ENCODE measurements at places on chromosomes 12 and 14.
A peak's percentile ranks its signal among the peaks of the same experiment; 100 is the strongest.

GRCh38 chr12:60830381-60830780 lies 1234.6 kb downstream of the SLC16A7 start:
- DNase-seq = no peak

DNA sequence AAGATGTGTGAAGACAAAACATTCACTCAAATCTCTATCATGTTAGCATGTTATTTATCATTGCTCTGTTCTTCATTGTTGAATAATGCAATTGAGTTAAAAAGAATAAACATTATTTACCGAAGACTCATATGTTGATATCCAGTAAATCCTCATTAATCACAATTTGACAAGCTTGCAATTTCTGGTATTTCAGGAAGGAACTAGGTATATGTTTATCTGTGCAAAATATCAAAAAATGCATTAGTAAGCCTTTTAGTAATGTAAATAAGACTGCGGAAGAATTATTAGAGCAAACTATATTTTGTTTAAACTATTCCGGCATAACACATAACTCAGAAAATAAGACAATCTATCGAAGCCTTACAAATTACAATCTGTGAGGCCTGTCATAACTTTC lies 222.7 kb upstream of the NOVA1 start:
- DNase-seq = no peak

DNA sequence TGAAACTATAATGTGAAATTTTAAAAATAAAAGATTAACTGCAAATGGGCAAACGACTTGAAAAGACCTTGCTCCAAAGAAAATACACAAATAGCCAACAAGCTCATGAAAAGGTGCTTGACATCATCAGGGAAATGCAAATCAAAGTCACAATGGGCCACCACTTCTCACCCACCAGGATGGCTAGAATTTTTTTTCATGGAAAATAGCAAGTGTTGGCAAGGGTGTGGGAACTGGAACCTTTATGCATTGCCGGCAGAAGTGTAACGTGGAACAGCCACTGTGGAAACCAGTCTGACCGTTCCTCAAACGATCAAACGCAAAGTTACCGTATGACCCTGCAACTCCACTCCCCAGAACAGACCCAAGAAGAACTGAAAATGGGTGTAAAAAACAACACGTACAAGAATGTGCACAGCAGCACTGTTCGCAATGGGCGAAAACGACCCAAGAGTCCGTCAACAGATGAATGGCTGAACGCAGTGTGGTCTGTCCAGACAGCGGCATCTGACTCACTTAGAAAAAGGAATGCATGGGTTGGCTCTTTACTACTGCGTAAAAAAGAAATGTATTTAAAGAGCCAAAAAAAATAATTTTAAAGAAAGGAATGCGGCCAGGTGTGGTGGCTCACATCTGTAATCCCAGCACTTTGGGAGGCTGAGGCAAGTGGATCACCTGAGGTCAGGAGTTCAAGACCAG lies 40.2 kb downstream of the SCARB1 start:
- no peak for DNase-seq

DNA sequence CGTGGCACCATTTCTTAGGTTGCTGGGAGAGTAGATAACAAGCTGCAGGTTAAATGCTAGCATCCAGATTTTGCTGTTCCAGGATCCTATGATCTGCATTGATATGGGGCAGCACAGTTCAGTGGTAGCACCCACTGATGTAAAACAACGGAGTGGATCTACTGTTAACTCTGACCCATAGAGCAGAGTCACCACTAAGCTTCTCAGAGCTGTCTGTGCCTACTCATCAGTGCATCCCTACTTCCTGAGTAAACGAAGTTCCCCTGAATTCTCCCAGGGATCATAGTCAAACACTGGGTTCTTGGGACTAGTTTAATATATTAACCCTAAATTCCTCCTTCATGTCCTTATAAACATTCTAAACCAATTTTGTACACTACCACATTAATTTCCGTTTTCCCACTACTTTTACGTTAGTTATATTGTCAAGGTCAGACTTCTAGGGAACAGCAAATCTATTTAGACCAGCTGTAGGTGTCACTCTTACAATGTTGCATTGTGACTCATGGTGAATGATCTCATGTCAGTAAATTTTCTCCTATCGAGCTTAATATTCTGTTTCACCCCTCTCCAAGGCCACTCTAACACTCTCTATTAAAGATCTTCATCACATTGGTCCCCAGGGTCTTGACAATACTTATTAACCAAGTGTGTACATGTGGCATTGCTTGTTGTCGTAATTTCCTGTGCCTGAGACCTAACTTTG lies 10.3 kb downstream of the RERGL start:
- no peak for DNase-seq

DNA sequence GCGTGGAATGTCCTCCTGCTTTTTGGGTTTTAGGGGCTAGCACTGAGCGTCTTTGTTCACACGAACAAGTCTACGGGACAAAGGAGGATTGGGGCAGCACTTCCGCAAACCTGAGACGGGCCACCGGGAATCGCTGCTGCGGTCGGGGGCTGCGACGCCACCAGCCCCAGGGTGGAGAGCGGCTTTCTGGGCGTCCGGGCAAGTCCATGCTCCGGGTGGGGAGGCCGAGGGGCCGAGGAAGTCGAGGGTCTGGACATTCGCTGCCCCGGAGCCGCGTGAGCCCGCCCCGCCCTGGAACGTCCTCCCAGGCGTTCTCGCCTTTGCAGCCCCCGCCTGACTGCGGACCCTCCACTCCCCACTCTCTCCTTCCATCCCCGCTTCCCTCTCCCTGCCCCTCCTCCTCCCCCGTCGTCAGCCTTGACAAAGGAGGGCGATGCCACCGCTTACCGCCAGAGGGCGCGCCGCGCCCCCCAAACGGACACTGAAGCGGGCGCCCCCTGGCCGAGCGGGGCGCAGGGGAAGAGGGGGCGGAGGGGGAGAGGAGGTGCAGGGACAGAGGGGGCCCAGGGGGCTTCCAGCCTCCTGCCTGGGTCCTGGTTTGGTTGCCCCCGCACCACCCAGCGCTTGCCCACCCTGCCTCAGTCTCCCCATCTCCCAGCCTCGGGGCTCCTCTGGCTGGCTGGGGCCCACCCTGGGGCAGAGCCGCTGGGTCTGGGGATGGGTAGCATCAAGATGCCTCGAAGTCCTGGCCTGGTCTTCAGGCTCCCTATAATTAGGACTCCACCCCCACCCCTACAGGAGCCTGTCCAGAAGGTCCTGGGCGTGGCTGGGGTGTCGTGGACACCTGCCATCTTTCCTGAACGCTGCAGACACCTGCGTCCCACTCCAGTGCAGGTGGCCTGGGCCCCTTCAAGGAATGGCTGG lies 39.1 kb upstream of the INF2 start:
- peak; percentile 54 for DNase-seq

- DNase-seq = no peak
These were observed 3.7 kb downstream of the TSPAN11 start for GRCh38 chr12:30930238-30930637.

- no peak for DNase-seq
These were observed 106.9 kb upstream of the PPFIA2 start for GRCh38 chr12:81866081-81866480.

DNA sequence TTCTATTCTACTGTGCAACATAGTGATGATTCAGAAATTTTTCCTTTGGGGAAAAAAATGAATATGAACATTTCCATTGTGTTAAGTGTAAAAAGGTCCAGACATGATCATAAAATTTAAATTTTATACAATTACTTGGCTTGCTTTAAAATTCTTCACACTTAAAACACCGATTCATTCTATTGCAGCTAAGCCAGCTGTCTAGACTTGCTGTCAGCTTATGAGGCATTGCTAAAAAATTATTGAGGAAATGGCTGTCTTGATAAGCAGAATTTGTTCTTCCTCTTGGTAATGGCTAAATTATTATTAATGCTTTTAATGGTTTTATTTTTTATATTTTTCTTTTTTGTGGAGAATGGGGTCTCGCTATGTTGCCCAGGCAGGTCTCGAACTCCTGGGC lies 1.8 kb downstream of the LYSET start:
- no peak for DNase-seq

- DNase-seq = no peak
These were observed 10.2 kb downstream of the SPRYD3 start for GRCh38 chr12:53068811-53069585.

- DNase-seq = no peak
These were observed 94.0 kb downstream of the ESR2 start for GRCh38 chr14:64200170-64200569.

GRCh38 chr12:9674226-9674590 lies 4.7 kb downstream of the CLEC2D start:
- no peak for DNase-seq

DNA sequence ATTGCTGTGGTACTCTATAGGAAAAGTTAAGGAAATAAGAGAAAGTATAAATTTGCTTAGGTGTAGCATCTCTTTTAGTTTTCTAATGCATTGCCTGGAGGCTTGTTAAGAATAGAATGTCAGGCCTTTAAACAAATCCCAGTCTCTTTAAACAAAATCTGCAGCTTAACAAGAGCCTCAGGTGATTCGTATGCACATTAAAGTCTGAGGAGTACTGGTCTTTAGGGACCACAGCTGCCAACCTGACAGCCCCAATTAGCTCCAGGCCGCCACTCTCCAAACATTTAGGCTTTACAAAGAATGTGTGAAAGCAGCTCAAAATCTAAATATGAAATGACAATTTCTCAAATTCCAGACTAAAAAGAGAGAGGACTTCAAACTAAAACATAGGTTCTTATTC lies 35.7 kb downstream of the PAWR start:
- no peak for DNase-seq

GRCh38 chr12:131639270-131639940 lies 71.5 kb upstream of the SFSWAP start:
- DNase-seq = no peak

GRCh38 chr12:2583091-2583497 lies 211.7 kb upstream of the FKBP4 start:
- no peak for DNase-seq

DNA sequence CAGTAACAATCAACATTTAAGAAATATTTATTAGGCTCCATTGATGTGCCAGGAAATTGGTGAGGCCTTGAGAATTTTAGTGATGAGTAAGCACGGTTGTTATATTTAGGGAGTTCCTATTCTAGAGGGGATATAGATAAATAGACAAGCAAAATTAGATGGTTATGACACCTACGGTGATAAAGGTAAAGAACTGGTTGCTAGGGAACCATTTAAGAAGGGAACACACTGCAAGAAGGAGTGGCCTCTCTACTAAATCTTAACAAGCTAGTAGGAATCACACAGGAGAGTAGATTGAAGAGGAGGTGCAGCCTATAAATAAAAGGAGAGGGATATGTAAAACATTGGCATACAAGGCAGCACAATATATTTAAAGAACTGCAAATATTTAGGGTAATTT lies 155.2 kb downstream of the LRIG3 start:
- DNase-seq = no peak

DNA sequence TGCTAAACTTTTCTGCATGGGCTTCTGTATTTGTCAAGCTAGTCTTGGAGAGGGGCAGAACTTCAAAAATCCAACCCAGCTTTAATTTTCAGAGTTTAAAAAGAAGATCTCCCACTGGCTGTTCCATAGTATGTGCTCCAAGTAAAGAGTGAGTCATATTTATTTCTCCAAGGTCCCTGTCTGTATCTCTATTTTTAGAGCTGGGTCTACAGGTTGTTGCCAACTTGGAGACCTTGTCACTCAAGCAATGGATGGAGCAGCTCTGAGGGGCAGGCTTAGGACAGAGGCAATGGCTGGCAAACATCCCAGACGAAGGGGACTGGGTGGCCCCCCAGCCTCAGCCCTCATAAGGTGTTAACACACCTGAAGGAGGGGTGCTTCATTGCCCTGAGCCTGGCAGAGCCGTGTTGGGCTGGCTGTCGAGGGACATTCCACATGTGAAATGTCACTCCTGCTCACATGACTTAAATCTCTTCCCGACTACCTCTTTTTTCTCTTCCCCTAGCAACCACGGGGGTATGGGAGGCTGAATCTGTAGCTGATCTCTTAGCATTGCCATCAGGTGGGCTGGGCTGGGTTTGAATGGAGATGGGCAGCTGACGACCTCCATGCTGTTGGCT lies 103.1 kb downstream of the SMOC1 start:
- DNase-seq = no peak

DNA sequence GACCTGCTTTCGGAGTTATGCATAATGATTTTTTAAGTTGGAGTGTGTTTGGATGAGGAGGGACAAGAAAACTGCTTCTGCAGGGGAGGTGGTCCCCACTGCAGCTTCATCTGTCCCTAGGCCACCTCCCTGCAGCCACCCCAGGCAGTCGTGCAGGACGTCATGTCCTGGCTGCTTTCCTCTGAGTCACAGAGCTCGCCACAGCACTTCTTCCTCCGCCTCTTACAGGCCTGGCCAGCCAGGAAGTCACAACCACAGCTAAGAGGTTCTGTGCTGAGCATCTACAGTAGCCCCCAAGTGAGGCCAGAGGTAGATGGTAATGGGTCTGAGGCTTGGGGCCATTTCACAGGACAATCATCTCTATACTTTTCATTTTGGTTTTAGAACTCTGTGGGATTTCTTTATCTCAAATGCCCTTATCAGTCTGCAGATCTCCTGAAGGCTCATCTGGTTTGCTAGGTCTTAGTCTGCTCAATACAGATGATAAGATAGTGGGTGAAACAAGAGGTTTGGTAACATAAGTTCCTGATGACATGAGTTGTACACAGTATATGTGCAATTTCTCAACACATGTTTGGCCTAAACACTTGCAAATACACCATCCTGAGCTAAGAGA lies 106.4 kb downstream of the ARF6 start:
- DNase-seq = peak; percentile 45

DNA sequence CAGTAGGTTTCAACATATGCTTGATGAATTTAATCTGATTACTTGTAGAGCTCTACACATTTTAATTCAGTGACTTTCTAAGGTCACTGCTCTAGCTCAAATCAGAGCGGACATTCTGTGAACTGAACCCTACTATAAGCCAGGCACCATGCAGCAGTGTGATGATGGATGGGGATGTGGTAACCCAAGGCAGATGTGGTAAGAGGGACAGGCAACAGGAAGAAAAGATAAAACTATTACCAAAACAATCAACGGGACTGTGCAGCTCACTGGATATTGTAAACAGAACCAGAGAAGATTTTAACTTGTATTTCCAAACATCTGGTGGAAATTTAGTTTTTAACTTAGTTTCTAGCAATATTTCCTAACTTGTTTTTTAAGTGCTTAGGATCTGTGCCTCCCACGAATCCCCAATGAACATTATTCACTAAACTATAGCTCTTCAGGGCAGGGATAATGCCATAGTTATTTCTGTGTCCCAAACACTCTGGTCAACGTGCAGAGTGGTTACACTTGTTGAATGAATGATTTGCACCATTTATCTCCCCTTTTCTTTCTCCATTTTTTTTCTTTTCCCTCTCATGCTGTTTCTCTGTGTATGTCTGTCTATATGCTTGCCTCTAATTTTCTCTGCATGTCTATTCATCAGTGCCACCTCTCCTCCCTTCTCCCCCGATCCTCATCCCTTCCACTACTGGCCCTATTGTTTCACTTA lies 3.0 kb downstream of the ERO1A start:
- DNase-seq = no peak
